Cardiac septum (tissue), 1 donor: ENCODE measurements at places on chromosomes 16 and 17.

- no peak for DNase-seq
Observed at GRCh38 chr17:21172846-21173245, 41.1 kb downstream of the TMEM11 start.

DNA sequence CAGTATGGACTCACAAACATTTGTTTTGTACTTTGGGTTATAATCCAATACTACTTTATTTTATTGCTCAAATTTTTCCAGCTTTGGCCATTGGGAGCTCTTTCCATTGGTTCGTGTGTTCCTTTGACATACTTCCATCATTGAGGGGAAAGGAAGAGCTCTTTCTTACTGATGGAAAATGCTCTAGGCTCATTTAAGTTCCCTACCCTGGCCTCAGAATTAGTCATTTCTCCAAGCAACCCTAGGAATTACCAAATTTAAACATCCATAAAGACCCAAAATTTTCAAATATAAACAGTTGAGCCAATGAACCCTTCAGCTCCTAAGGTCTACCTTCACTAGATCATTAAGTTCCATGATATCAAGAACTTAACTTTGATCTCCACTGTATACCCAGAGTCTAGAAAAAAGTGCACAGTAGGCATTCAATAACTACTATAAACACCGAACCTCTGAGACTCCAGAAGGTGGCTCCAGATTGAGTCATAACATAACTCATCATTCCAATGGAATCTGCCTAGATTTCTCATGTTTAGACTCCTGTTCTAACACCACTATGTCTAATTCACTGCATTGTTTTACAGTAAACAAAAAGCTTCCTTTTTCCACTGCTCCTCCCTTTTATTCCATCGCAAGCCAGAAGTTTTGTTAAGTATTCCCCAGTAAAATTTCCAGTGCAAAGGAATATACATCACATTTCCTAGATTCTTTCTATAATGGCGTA, 39.0 kb downstream of the SMURF2 start:
- DNase-seq = no peak

- DNase-seq = no peak
Observed at GRCh38 chr17:76657505-76658241, 14.1 kb upstream of the ST6GALNAC1 start.

DNA sequence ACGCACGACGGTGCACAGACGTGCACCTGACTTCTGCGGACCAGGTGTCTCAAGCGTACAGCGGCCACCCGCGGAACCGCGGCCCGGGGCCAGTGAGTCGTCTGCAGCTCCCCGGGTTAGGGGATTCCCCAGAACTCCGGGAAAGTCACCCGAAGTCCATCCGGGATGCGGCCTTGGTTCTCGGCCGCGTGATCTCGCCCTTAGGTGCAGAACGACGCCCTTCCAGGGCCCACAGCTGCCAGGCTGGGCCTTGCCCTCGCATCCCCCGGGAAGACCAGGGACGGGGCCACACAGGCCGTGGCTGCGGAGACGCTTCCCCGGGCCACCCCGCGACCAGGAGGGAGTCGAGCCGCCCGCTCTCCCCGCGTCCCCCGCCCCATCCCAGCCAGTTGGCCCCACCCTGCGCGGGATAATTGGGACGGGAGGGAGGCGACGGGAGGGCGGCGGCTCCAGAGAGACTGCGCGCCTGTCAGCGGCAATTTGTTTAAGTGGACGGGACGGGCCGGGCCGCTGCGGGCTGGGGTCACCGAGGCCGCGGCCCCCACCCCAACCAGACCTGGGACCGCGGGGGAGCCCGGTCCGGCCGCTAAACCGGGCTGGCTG, 3.6 kb upstream of the TBX2 start:
- no peak for DNase-seq

DNA sequence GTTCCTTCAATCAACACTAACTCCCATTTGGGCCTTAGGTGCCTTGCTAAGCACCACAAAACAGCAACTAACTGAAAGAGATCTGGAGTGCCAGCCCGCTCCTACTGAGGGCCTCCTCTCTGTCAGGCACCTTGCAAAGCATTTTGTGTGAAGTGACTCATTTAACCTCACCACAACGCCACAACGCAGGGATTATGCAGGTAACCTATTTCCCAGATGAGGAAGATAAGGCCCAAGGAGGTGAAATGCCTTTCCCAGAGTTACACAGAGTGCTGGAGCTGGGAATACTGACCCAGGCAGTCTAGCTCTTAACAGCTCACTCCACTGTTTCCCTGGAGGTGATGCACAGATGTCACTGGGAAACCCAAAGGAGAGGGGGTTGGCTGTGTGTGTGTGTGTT, 32.8 kb downstream of the DRC3 start:
- DNase-seq = no peak

DNA sequence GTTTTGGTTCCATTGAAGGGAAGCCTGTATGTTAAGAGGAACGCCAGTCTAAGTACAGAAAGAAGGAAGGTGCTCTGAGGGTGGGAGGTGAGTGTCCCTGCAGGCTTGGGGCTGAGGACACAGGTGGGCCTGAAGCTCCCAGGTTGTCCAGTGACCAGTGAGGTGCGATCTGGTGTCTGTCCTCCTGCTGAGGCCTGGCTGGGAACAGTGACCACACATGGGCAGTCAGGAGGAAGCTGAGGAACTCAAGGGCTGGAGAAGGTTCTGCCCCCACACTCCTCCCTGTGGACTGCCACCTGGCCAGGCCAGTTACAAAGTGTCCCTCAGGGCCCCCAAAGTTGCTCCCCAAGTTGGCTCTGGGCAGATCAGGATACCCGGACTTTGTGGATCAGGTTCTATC, 102.1 kb downstream of the N4BP1 start:
- peak; percentile 36 for DNase-seq
